ENCODE measurements at places on chromosomes 1 and 21.

DNA sequence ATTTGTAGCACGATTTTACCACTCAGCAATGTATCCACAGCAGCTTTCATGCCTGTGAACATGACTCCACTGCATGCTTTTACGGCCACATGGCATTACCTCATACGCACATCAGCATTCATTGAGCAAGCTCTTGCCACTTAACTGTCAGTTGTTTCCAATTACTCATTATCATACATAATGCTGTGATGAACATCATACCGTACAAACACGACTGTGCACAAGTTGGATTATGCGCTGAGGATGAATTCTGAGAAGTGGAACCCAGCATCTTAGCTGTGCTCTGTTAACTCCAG lies 9.6 kb downstream of the UMODL1 start:
- DNase-seq = no peak

- no peak for DNase-seq
Measured at GRCh38 chr1:176745945-176746344, 283.0 kb downstream of the PAPPA2 start.

- DNase-seq = no peak
Measured at GRCh38 chr21:29719521-29719920, 220.3 kb downstream of the GRIK1 start.

GRCh38 chr1:213914392-213914791 lies 73.4 kb upstream of the PROX1 start:
- DNase-seq = no peak

DNA sequence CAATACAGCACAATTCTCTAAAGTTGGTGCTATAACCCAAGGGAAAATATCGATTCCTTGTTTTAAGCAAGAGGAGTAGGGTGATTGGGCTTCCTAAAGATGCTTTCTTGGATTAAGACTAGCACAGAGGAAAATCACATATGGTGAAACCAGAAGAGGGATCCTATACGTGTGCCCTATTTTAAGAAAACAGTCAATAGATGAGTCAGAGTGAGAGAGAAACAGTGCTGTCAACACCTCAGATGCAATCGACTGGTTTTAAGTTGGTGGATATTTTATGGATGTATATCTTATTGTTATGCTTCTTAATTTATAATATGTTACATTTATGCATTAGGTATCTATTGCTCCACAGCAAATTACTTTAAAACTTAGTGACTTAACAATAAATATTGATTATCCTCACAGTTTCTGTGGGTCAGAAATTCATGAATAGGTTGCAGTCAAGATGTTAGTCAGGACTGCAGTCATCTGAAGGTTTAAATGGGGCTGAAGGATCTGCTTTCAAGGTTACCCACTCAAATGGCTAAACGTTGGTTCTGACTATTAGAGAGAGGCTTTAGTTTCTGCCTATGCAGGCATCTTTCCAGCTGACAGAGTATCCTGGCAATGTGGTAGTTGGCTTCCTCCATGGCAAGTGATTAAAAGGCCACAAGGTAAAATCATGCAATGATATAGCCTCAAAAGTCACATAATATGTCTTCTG lies 61.6 kb upstream of the DEPDC1 start:
- DNase-seq = no peak

DNA sequence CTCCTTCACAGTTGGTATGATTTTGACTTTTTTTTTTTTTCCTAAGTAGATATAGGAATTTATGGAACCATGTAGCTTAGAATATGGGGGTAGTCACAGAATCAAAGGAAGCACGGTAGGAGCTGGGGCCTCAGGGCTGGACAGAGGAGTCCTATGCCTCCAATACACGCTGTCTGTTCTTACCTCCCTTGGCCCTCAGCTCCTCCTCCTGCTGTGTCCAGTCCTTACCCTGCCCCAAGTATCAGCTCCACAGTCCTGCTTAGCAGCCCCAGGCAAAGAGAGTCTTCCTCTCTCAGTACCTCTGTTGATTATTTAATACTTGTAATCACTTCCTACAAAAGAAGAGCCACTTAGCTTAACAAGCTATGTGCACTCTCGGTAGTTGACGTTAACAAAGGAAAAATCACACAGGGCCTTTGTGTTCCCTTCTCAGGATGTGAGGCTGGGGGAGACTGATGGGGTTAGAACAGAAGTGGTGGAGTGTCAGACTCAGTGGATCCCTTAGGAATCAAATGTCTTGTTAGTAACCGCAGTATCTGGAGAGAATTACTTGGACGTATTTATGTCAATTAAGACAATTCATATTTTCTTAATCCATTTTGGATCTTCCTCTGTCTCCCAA lies 292.3 kb downstream of the HHAT start:
- DNase-seq = no peak

- DNase-seq = no peak
Measured at GRCh38 chr1:53687901-53688300, 51.1 kb downstream of the GLIS1 start.

DNA sequence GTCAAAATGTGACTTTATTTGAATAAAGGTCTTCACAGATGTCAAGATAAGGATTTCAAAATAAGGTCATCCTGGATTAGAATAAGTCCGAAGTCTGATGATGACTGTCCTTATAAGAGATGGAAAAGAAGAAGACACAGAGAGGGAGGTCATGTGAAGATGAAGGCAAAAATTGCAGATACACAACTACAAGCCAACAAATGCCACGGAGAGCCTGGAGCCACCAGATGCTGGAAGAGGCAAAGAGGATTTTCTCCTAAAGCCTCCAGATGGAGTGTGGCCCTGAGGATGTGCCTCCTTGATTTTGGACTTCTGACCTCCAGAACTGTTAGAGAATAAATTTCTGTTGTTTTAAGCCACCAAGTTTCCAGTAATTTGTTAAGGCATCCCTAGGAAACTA lies 31.2 kb downstream of the SLAMF1 start:
- DNase-seq = no peak

DNA sequence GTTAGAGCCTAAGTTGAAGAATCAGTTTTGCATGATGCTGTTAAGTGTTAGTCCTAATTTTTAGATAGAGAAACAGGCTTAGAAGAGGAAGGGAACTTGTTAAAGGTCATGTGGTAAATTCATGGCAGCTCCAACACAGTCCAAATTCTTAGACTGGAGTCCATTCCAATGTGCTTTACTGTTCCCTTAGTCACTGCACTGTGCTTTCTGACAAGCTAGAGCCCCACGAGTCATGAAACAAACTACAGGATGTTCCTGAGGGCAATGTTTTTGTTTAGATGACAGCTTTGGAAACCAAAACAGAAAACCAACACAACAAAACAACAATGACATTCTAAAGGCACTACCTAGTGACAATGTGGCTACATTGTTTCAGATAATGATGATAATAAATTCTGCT lies 23.1 kb upstream of the RGS4 start:
- no peak for DNase-seq

DNA sequence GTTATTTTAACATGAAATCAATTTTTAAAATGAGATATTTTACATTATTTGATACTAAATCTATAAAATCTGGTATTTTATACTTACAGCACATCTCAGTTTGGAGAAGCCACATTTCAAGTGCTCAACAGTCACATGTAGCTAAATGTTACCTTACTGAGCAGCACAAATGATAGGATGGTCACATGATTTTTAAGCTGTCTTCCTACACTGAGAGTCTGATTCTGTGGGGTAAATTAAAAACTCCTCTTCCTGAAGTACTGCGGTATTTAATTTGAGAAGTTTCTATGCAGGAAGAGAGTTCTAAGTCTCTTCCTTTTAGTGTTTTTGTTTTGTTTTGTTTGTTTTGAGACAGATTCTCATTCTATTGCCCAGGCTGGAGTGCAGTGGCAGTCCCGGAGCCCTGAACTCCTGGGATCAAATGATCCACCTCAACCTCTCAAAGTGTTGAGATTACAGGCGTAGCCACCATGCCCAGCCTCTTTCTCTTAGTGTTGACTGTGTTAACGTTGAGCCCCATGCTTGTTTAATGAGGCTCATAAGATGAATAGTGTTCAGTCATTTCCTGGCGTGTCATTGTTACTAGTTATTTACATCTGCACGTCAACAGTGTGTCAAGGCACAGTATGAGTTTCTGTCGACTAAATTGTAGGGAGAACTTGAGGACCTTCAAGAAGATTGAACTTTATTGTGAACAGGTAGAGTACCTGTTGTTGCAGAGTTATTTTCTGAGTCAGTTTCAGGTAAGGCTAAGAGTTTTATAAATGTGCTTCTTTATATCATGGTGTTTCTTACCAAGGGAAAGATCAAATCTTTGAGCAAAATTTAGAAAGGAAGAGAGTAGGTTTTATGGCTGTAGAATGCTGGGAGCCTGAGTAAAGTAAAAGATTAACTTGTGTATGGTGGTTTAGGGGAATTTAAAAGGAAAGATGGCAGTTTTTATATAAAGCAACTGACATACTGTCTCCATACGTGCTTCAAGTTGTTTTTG lies 3.3 kb downstream of the CNST start:
- DNase-seq = no peak

GRCh38 chr1:47405697-47406096 lies 10.4 kb upstream of the FOXE3 start:
- DNase-seq = no peak

- DNase-seq = no peak
Measured at GRCh38 chr1:31043631-31044030, 21.9 kb downstream of the PUM1 start.

DNA sequence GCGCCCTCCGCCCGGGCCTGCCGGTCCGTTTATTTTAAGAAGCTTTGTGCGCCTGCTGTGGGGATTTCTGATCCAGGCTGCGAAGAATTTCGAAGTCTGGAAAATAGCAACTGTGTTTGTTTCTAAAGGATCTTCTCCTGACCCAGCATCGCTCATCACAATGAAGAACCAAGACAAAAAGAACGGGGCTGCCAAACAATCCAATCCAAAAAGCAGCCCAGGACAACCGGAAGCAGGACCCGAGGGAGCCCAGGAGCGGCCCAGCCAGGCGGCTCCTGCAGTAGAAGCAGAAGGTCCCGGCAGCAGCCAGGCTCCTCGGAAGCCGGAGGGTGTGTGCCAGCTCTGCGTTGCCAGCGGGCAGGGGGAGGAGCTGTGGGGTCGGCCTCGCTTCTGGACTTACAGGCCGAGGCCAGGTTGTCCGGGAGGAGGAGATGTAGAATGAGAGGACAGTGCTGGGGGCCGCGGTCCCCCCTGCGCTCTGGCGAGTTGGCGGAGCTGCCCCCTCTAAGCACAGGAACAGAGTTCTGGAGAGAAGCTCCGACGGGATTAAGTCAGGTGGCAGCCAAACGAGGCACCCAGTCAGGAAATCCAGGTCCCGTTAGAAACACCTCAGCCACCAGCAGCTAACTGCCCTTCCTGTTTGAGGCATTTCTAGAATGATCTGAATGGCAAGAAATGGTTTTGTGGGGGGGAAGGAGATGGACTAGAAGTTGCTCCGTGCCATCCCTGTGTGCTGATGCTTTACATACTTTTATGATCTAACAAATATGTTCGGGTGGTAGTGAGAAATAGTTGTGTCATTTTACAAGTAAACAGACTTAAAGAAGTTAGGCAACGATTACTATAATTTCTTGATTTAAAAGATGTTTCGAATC lies 948 bp downstream of the TXLNA start:
- no peak for DNase-seq

- no peak for DNase-seq
Measured at GRCh38 chr1:19436716-19437476, 48.4 kb downstream of the CAPZB start.
